ENCODE measurements at places on chromosomes 13 and 19.

- DNase-seq, result no peak
These were observed 3.7 kb upstream of the ZNRF4 start for GRCh38 chr19:5451494-5451893.

DNA sequence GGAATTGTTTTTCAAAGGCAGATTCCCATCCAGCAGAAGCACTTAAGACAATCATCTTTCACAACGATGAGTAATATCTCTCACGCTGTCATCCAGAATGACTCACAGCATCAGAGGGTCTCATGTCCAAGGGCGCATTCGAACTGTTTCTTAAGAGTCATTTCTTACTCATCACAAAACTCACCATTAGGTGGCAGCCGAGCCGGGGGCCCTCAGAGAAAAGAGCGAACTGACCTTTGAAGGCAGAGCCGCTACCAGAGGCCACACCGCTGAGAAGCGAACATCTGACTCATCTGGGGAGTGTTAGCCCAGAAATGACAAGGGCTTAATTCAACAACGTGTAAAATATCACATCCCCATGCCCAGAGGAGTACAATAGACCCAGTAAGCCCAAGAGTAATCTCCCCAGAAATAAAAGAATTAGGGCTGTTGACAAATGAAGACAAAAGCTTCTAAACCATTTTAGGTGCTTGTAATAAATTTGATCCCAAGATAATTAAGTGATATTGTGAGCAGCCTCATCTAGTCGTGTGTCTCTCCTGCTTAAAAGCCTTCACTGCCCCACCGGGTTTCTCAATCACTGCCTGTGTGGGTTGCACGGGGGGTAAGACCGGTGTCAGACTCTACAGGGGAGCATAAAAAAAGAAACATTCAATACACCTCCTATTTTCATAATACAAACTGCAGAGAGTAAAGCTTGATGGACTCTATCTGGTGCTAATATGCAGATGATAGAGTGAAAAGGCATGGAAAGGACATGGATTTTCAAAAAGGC lies 96.2 kb downstream of the CYSLTR2 start:
- DNase-seq, result peak; percentile 30

DNA sequence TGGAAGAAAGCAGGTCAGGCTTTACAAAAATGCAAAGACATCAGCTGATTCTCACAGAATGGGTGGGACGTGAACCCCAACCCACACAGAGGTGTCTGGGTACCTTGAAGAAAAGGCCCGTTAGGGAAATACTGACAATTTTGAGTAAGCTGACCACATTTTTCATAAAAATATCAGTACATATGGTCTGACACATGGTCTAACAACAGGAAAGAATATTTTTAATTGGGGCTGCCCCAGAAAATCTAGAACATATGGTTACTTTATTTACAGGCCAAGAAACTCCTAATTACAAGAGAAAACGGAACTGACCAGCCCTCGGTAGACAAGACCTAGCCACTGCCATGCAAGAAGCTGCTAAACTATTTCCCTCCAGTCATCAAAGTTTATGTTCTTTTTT lies 48.7 kb upstream of the ITM2B start:
- DNase-seq, result no peak

- DNase-seq, result no peak
These were observed 94.3 kb upstream of the NBEA start for GRCh38 chr13:34847766-34848165.

- DNase-seq, result no peak
These were observed 3.8 kb downstream of the DBP start for GRCh38 chr19:48633148-48634035.

DNA sequence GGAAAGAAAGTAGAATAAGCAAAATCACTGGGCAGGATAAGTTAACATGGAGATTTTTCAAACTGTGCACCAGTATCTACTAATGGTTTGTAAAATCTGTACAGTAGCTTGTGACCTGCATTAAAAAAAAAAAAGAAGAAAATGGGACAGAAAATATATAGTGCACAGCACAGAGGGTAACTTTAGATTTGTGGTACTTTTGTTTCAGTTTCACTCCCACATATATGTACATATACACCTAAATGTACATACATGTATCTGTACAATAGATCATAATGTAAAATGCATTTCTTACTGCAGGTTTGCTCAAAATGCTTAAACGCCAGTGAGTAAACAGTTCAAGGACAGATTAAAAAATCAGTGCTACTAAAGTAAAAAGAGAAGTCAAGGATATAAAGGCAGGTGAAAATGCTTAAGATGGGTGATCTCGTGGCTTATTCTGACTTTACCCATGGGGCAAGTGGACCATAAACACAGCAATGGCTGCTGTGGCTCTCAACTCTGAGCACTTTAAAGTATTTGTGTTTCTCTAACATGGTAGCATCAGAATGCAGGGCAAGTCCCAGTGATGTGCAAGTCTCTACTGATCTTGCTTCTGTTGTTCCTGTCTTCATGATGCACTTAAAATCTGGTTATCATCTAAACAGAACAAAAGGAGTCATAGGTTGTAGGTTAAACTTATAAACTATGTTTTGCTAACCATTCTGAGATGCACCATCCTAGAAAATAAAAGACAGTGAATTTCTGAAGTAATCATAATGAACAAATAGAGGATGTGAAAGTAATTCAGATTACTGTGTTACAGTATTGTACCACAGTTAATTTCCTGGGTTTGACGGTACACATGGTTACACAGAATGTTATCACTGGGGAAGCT lies 112.3 kb downstream of the MIPEP start:
- DNase-seq, result no peak

GRCh38 chr13:42392716-42393572 lies 121.0 kb downstream of the AKAP11 start:
- DNase-seq, result no peak

DNA sequence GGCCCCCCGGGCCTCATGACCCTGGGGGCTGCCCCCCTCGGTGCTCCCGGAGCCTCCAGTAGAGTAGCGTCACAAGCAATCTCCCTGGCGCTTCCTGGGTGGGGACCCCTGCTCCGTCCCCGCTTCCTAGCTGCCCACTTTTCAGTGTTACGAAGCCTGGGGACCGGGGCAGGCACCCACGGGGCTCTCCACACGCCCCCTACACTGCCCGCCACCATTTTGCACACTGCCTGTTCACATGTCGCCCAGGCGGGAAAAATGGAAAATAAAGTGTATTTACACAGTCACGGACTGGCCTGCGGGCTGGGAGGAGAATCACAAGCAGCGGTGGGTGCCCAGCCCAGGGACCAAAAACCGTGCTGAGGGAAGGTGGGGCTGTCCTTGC lies 9.5 kb downstream of the PRR36 start:
- DNase-seq, result no peak

DNA sequence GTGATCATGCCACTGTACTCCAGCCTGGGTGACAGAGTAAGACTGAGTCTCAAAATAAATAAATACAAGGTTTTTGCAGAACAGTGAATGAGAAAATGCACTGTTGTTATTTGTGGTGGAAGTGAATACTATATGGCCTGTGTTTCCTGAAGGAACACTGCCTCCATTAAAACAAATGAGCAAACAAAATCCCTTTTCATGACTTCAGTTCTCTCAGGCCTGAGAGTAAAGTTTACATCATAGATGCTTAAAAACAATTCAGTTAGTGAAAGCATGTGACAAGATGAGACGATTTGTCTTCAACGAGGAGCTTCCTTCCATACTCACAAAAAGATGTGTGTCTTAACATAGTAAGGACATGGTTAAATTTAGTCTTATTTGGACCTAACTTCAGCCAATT lies 14.4 kb downstream of the SPINT2 start:
- no peak for DNase-seq

GRCh38 chr13:56864451-56864850 lies 276.3 kb upstream of the PRR20A start:
- DNase-seq, result no peak

DNA sequence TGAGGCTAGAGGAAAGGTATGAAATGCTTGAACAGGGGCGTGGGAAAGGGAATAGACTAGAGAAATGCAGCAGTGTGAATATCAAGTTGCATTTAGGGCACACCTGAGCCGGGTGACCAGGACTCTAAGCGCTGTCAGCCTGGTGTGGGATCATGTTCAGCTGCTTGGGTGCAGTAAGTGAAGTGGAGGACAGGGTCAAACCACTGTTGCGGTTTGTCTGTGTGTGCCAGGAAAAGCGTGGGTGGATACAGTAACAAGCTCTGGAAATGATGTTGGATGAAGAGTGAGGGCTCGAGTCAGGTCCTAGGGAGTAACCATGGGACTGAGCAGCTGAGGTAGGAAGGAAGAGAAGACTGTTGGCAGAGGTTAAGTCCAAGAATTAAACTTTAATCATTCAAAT lies 15.8 kb downstream of the DGKH start:
- DNase-seq, result peak; percentile 19

DNA sequence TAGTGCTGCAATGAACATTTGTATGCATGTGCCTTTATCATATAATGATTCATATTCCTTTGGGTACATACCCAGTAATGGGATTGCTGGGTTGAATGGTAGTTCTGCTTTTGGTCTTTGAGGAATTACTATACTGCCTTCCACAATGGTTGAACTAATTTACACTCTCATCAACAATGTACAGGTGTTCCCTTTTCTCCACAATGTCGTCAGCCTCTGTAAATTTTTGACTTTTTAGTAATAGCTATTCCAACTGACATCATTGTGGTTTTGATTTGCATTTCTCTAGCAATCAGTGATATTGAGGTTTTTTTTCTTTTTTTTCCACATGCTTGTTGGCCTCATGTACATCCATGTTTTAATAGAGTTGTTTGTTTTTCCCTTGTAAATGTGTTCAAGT lies 2473.5 kb downstream of the PCDH9 start:
- no peak for DNase-seq

DNA sequence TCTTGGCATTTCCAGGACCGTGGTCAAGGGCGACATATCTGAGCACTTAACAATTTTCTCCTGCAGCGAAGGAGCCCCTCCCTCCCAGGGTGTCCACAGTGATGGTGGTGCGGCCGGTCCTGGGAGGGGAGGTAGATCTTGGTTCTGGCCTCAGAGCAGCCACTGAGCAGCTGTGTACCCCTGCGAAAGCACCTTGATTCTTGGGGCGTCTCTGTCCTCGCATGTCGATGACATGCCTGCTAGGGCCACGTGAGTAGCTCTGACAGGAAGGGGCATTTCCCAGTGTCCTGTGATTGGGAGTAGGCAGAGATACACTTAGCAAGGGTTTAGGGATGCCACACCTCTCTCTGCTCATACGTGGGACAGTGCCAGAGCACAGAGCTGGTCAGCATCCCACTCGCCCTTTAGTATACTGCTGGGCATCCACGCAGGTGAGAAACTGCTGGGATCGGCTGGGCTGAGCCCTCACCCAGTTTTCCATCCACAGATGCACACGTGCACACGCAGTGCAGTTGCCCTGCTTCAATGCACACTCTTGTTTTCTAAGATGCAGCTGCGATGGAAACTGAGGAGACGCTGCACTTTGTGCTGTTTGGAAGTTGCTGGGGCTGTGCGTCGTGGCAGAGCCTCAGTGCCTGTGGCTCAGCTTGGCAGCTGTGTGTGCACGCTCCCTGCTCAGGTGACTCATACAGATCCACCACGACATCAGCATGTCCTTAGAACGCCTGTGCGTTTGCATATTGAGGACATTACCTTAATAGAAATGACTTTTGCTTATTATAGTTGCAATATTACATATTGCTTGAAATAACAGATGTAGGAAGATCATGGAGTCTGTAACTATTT lies 66.8 kb downstream of the TEX29 start:
- no peak for DNase-seq

DNA sequence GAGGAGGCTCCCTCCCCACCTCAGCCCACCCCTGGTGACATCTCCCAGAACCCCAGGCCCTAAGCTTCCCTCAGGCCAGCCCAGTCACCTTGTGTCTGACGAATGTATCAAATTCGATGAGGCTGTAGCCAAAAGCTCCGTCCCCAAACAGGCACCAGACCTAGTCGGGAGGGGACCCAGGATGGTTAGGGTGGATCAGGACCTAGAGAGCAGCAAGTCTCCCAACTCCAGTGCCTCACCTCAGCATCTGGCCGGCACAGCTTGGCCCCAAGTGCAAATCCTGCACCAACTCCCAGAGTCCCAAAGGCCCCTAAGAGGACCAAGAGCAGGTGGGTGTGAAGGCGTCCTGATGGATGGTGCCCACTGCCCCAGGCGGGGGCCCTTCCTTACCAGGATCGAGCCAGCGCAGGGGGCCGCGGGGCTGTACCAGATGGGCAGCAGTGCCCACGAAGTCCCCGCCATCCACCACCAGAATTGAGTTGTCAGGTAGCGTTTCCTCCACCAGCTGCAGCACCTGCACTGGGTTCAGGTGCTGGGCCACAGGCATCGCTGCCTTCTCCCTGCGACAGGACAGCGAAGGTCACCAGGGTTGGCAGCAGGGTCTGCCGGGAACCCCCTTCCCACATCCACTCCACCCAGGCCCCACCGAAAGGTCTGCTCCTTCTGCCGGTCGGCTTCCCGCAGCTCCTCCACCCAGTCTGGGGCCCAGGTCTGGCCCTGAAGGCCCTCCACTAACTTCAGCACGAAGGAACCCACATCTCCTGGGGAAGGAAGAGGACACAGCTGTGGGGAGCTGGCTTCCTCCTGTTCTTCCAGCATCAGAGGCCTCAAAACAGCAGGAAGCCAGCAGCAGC lies 8.8 kb downstream of the SYDE1 start:
- no peak for DNase-seq

- DNase-seq, result no peak
These were observed 607 bp downstream of the ANGPTL8 start for GRCh38 chr19:11240008-11240444.

DNA sequence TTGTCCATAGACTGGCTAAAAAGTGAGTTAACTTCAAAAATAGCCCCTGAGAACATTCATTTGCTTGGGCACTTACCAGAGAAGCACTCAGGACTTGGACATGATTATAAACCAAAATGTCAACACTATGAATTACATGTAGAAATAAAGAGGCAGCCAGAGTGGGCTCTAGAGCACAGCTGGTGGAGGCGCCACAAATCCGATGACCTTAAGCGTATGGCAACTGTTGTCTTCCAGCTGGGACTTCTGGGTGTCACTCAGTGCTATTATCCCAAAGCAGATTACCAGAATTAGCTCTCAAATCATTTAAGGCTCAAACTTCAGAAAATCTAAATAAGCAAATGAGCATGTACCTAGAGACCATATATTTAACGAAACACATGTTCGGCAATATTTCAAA lies 1255.5 kb upstream of the SLC10A2 start:
- no peak for DNase-seq

DNA sequence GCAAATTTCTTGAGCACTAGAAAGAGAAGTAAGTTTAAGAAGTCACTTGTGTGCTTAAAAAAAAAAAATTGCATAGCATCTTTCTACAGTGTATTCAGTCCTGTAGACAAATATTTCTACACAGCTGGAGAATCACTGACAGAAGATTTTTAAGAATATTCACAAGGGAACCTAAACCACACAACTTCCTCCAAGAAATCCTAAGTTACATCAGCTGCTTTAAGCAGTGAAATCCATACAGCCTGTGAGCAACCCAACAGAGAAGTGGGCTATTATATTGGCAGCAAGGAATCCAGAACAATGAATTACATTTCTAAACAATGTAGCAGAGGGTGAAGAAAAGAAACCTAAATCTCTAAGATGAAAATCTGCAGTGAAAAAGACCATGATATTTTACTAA lies 1.5 kb downstream of the DOCK9 start:
- DNase-seq, result no peak

DNA sequence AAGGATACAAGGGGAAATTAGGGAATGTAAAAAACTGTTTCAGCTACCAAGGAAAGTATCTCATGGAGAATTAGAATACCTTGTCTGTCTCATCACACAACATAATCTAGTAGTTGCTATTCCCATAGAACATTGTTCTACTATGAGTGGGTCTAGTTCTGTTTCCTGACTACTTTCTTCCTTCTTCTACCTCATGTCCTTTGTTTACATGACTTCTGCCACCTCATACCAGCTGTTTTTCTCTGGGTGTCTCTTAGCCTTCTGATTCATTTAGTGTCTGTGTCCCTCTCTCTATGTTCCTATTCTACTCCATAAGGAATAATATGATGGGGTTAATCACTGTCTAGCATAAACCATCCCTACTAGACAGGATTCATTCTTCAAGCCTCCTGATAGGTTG lies 887.3 kb downstream of the DIAPH3 start:
- DNase-seq, result no peak
